ENCODE measurements at places on chromosomes 4 and X.
A peak's percentile ranks its signal among the peaks of the same experiment; 100 is the strongest.

- DNase-seq = no peak
Measured at GRCh38 chr4:157706155-157706554, 466.7 kb downstream of the GASK1B start.

DNA sequence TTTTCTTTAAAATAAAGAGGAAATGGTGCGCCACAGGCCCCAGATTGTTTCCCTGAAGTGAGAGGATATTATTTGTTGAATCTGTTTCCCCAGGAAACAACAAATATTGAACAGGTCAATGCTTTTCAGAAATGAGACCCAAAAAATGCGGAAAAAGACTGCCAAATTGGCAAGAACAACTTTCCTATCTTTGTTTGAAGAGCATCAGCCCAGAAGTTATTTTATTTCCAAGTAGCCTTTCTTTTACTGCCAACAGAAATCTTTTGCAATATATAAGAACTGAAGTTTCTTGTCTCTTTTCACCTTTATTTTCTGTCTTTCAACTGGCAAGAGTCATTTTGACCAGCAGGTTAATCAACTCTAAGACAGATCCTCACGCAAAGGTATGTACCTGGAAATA lies at the start of gene SMR3A:
TSS of gene SMR3A (plus strand) at position 301 of the 400 bp plus-strand sequence. CDS start 1,356 bp downstream, outside the sequence.
- no peak for DNase-seq

- DNase-seq = no peak
Measured at GRCh38 chr4:3254302-3255131, 5.6 kb downstream of the MSANTD1 start.

DNA sequence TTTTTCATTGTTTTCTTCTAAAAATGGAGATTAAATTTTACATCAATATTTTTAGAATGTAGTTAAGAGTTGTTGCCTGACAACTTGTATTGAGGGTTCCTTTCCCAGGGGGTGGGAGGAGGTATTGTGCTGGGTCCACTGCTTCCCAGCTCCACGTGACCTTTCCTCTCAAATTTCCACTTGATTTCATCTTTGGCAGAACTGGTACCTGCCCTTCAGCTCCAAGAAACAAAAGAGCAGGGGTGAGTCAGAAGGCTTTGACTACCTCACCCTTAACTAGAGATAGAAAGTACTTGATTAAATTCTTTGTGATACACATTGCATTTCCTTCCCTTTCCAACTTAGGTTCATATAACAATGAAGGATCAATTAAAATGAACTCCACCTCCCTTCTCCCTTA lies 19.7 kb downstream of the TRIM2 start:
- DNase-seq = no peak

DNA sequence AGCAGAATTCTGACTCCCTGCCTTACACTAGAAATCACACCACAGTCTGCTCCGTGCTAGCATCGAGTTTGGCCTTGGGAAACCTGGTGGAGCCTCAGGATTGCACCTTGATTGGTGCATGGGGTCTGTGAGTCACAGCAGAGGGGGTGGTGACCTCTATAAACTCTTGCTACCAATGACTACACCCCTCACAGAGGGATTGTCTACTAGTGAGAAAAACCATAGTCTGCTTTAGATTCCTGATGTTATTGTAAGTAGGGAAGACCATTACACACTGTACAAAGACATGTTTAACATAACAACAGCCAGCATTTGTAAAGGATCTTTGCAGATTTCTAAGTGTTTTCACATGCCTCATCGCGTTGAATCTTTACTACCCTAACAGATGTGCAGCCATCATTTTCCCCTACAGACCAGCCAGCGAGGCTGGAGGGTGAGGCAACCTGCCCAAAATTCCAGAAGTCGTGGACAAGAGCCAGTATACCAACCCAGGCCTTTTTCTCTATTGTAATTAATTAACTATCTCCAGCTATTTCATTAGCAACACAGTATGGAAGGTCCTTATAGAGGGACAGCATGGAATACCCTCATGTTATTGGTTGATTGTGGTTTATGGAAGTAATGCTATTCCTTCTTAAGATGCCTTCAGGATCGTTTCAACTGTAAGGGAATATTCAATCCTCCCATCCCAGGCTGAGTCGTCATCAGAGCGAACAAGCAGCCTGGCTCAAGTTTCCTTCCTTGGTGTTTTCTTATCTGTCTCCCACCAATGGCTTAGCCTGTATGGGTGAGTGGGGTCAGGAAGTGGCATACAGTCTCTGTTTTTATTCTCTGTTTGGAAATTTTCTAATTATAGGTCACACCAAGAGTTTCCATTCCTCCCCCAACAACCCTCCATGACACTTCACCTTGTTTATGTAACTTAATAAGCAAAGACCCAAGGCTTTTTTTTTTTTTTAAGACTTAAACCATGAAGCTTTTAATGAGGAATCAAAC lies 55.9 kb upstream of the KDR start:
- no peak for DNase-seq

GRCh38 chr4:88327665-88328064 lies 43.3 kb upstream of the PPM1K start:
- no peak for DNase-seq

DNA sequence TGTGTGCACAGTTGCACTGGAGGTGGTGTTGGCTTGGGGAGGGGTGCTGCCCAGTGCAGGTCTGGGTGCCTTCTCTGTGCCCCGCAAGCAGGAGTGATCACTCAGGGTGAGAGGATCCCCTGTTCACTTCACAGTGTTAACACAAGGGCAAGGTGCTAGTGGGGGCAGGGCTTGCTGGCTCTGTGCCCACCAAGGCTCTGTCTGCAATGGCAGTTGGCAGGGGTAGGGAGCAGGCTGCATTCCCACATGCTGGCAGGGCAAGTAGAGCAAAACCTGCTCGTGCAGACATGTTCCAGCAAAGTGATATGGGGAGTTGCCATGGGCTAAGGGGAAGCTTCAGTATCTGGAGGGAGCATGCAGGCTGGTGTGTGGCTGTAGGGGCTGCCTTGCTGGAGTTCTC lies 428.0 kb downstream of the ZNF674 start:
- DNase-seq = no peak

DNA sequence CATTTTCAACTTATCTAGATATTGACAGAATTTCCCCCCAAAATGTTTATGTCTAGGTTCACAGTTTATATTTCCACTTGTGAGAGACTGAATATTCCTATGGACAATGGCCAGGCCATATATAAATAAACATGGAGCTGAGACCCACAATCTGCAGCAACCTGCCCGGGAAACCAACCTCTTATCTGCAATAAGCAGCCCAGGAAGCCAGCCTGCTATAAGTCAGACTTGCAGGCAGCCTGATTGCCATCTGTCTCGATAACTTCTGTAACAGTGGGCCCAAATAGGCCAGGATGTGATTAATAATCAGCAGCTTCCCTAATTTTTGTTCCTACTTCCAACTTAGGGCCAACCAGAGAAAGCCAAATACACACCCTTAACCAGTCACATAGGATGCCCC lies 5.2 kb upstream of the NAP1L5 start:
- no peak for DNase-seq

GRCh38 chr4:81516241-81516640 lies 44.5 kb upstream of the RASGEF1B start:
- no peak for DNase-seq

DNA sequence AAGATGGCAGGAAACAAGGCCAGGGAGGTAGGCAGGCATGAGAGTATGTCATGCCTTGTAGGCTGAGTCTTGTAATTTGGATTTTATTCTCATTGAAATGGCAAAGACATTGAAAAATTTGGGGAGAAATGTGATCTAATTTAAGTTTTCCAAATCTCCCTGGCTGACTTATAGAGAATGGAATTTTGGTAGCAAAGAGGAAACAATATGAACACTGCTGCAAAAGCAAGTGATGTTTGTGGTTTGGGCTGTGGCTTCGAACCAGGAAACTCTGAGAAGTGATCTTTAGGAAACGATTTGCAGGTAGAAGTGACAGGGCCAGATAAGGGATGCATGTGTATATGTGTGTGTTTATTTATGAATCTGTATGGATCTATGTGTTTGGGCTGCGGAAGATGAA lies 35.6 kb downstream of the ARSJ start:
- DNase-seq = no peak

GRCh38 chrX:73827406-73827805 lies 264.4 kb downstream of the CHIC1 start:
- DNase-seq = no peak

GRCh38 chr4:153519687-153520086 lies 53.5 kb downstream of the TMEM131L start:
- DNase-seq = no peak

GRCh38 chrX:154541896-154542722 lies 4.5 kb downstream of the G6PD start:
- no peak for DNase-seq

GRCh38 chrX:82742351-82742750 lies 765.7 kb upstream of the POU3F4 start:
- DNase-seq = no peak

GRCh38 chr4:86484241-86484640 lies 109.9 kb upstream of the PTPN13 start:
- no peak for DNase-seq

DNA sequence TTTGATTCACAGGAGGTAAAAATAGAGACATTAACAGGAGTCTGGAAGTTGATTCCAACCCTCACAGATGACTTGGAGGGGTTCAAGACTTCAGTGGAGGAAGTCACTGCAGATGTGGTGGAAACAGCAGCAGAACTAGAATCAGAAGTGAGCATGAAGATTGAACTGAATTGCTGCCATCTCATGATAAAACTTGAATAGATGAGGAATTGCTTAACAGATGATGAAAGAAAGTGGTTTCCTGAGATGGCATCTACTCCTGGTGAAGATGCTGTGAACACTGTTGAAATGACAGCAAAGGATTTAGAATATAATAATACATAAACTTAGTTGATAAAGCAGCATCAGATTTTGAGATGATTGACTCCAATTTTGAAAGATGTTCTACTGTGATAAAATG lies 76.5 kb downstream of the RELL1 start:
- no peak for DNase-seq

DNA sequence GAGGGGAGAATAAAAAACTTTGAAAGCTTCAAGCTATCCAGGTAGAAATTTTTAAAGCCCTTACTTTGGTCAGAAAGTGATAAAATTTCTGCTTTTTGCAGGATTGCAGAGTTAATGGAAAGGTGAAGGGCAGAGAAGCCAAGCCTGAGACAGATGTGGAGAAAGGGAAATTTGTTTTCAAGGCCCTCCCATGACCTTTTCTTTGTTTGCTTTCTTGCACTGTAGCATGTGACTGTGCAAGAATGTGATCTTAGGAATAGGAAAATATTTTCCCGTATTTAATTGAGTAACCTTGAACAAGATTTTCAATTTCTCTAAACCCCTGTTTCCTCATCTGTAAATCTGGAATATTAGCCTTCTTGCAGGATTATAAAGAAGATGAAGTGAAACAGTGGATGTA lies 307.2 kb downstream of the PPARGC1A start:
- DNase-seq = no peak

- no peak for DNase-seq
Measured at GRCh38 chr4:48687313-48688051, 92.6 kb downstream of the FRYL start.

- no peak for DNase-seq
Measured at GRCh38 chr4:85955620-85956292, 404.1 kb downstream of the MAPK10 start.

GRCh38 chr4:74464291-74464690 lies 19.4 kb downstream of the AREG start:
- no peak for DNase-seq

DNA sequence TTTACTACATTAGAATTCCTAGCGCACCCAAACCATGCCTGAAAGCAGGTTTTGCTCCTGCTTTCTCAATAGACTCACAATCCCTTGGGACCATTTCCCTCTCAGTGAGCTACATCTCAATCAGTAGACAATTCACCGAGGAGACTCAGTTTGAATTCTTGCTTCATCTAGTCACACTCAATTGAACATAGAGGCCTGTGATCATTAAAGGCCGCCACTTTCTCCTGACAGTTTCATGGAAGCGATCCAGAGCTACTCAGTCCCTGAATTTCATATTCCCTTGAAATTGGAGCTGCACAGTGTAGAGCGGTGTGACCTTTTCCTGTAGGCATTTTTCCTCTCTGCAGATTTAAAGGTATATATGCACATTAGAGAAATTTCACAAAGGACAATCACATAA lies 193.9 kb upstream of the SPOCK3 start:
- DNase-seq = no peak

DNA sequence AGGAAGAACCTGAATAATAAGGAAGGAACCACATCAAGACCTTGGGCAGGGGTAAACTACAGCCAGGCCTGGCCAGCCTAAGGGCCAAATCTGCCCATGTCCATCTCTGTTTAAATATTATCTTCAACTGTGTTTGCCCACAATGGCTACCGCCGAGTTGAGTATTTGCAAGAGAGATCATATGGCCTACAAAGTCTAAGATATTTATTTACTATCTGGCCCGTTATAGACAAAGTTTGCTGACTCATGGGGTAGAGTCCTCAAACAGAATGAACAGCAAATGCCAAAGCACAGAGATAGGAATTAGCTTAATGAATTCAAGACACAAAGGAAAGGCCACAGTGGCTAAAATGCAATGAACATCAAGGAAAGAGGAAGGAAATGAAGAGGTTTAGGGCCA lies 44.8 kb downstream of the RPS6KA3 start:
- no peak for DNase-seq

GRCh38 chrX:39814391-39814790 lies 283.4 kb downstream of the BCOR start:
- peak; percentile 67 for DNase-seq

GRCh38 chr4:4838051-4838935 lies 21.2 kb upstream of the MSX1 start:
- DNase-seq = no peak

DNA sequence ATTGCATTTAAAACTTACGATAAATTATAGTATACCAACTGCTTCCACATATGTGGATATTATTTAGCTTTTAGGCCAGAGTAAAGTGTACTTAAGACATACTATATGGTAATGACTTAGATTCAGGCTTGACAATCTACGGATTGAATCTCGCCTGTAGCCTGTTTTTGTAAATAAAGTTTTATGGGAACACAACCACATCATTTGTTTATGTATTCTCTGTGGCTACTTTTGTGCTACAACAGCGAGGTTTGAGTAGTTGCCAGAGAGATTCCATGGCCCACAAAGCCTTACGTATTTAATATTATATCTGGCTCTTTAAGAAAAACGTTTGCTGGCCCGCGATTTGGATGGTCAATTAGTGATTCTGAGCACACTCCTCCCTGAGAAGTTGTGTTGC lies 37.6 kb downstream of the HHIP start:
- no peak for DNase-seq

GRCh38 chrX:148498067-148498466 lies 2.4 kb upstream of the AFF2 start:
- DNase-seq = no peak

DNA sequence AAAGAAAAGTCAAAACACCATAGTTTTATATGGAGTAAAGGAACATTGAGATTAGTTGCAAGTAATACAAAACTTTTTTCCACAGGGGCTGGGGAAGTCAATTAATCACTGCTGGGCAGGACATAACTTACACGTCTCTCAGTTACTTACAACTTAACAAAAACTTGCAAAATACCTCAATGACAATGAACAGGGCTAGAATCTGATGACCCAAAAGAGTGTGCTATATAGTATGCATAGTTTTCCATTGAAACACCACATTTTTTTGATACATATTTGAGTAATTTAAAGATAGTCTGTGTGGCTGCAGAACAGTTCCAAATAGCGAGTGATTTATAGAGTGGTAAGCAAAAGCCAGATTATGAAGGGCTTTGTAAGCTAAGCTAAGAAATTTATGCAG lies 172.3 kb upstream of the TRPC5 start:
- no peak for DNase-seq

Measured in NCI-H1694 (cell line).